ENCODE measurements at places on chromosomes 3 and 15.

GRCh38 chr15:43105077-43105736 is 631 bp downstream of the UBR1 start:
- no peak for DNase-seq

GRCh38 chr3:111534701-111535100 is 7.3 kb upstream of the CD96 start:
- no peak for DNase-seq

- DNase-seq, result no peak
Measured at GRCh38 chr3:56917361-56918110, 115.8 kb upstream of the ARHGEF3 start.

DNA sequence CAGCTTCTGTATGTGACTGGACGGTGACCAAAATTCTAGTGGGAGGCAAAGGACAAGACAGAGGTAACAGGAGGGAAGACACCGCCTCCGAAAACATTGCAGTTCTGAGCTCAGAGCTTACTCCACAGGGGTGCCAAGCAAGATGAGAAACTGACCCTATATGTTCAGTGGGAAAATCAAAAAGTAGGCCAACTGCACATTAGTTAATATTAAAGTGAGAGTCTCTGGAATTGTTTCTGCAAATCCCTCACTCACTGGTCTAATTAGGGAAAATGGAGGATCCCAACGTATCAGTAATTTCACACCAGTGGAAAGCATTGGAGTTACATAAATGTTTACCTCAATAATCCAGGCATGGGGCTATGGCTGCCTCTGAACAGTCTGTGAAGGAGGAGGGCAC is 313.3 kb upstream of the KCNH8 start:
- no peak for DNase-seq

DNA sequence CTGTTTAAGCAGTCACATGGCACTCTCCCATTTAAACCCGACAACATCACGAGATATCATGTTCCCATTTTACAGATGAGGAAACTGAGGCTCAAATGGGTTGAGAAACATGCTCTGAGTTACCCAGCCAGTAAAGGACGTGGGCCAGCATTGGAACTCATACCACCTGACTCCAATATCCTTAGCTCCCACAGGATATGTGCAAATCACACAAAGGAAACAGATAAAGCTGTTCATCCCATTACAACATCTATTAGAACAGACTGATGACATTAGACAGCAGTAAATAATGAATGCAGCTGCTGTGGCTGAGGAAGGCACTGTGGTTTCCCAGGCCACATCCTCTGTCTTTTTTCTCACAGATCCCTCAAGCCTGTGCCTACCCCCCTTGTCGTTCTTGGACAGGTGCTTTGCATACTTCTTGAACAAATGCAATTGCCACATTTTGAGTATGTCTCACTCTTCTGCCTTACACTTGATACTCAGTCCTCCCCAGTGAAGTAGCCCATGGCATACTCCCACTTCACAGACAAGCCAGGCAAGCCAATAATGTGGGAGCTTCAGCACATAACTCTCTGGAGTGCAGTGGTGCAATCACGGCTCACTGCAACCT is 17.7 kb downstream of the FRMD4B start:
- DNase-seq, result no peak

DNA sequence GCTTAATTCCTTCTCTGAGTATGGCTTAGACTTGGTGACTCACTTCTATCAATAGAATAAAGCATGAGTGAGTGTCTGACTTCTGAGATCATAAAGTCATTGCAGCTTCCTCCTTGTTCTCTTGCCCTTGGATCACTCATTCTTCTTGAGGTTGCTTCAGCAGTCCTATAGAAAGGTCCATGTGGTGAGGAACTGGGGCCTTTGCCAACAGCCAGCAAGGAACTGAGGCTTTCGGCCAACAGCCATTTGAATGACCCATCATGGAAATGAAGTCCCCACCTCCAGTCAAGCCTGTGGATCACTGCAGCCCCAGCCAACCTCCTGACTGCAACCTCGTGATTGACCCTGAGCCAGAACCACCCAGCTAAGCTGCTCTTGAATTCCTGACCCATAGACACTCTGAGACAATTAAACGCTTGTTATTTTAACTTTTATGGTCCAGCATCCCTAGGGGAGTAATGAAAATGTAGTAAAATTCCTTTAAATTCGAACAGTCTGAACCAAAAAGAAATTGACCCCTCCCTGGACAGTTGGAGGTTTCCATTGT is 84.5 kb downstream of the WDR76 start:
- peak; percentile 60 for DNase-seq

- no peak for DNase-seq
Measured at GRCh38 chr3:114460459-114460858, 166.6 kb downstream of the TIGIT start.

DNA sequence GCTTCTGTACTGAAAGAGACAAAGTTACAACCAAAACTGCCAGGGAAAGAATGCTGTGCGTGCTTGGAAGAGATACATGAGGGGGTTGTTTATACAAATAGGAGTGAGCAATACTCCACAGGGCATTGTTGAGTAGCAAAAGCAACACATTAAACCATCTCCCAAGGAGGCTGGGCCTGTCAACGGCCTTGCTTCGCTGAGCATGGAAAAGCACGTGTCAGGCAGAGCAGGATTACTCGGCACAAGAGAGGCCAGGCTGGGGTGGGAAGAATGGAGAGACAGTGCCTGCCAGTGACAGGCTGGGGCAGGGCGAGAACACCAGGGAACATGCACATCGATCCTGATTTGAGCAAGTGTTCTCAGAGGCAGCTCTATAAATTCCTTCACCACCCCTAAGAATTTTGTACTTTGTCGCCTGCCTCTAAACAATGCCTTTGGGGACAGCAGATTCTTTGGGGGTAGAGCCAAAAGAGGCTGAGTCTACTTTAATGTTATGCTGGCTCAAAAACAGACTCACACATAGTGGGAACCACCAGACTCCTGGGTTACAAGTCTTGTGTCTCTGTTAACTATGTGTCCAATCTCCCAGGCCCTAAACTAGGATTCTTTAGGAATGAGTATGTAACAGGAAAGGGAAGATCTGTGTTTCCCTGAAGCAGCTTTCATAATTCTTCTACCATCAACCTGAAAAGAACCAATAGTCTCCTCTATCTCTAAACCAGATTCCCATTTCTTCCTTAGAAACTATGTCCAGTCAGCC is 67.2 kb downstream of the LIPC start:
- no peak for DNase-seq
